ENCODE measurements at places on chromosomes 2 and 18. TPM values are rescaled to one million over a fixed set of nuclear protein-coding genes. Genes with fewer than 3 reads are reported as not detected.

VAMP5 gene
- polyA plus RNA-seq = 157 TPM

PGAP1 gene
- 3.2 TPM for polyA plus RNA-seq

GPC1 gene
- polyA plus RNA-seq = 53.8 TPM

PLCL1 gene
- 6.0 TPM for polyA plus RNA-seq

- DNase-seq = no peak
Measured at GRCh38 chr2:214127170-214127569, 283.7 kb upstream of the VWC2L start.

GRCh38 chr2:97691166-97691565, 21.7 kb downstream of the C2orf92 start:
- DNase-seq = no peak

DNA sequence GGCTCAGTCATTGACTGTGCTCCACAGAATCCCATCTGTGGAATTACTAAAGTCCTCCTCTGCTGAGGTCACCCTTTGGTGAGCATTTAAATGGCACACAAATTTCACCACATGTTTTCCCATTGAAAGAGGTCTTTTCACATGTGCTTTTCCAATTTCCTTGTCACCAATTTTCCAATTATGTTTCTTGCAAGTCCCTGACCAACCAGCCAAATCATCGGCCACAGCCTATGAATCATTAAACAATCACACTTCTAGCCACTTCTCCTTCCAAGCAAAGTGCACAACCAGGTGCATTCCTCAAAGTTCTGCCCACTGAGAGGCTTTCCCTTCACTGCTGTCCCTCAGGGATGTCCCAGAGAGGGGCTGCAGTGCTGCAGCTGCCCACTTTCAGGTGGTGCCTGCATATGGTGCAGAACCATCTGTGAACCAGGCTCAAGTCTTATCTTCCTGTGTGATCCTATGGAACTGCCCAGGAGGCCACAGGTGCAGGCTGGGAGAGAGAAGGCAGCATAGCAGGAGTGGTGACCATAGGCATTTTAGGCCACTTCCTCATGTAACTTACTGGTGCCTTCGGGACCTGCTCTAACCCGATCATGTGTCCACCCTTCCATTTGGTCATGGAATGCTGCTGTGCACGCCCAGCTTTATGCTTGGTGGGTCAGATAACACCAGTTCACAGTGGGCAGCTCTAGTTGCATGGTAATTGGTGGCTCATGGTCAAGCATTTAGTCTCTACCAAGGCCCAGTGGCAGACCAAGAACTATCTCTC, 153.0 kb downstream of the SEPTIN10 start:
- no peak for DNase-seq

DNA sequence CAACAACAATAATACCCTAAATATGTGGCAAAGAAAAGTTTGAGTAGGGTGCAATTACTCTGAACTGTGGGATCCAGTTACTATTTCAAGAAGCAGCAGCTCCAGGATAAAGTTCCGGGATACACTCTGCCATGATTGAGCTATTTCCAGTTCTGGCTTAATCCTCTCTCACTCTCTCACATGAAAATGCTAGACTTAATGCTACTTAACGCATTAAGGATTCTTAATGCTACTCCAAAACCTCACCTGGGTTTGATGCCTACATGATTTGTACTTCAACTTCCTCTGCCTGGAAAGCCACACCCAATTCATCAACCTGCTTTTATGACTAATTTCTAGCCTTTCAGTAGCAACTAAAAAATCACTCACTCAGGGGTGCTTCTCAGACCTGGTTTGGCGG, 151.1 kb upstream of the HNMT start:
- no peak for DNase-seq

DNA sequence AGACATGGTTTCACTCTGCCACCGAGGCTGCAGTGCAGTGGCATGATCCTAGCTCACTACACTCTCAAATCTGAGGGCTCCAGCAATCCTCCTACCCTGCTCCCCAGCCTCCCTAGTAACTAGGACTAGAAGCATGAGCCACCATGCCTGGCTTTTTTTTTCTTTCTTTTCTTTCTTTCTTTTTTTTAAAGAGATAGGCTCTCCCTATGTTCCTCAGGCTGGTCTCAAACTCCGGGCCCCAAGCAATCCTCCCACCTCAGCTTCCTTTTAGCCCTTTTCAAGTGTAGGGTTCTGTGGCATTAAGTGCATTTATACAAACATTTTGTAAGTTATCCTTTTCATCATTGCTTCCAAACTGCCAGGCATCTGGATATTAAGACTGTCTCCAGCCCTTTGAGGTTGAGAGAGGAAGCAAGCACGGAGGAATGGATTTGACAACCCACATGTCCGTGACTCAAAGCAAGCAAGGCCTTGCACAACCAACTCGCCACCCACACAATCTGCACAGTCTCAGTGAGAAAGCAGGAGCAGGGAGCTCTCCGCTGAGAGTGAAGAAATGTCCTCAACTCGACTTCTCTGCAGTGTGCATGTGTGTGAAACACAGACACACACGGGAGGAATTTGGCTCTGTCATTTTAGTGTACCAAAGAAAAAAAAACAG, 65.6 kb downstream of the ATP8B1 start:
- no peak for DNase-seq

GRCh38 chr2:126220331-126220730, 435.6 kb upstream of the GYPC start:
- no peak for DNase-seq

DNA sequence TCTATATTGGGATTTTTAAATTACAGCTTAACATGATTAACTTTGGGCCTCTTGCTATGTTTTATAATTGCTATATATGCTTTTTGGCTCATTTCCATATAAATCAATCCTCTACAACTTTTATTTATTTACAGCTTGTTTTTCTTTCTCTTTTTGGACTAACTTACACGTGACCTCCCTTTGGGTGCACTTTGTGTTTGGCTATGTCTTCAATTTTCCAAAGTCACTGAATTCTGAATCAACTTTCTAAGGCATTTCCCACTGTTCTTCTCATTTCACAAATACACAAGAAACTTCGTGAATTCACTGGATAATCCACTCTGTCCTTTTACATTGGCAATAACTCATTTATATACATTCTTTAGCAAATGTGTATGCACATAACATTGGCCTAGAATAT, 5.4 kb upstream of the CPS1 start:
- no peak for DNase-seq

- DNase-seq = no peak
Measured at GRCh38 chr18:72948439-72948838, 80.7 kb upstream of the NETO1 start.

All from urinary bladder (tissue), 4 donors.